ENCODE measurements at places on chromosomes 12 and 14.
A peak's percentile ranks its signal among the peaks of the same experiment; 100 is the strongest.

GRCh38 chr12:117743761-117744160 is 225.0 kb downstream of the KSR2 start:
- DNase-seq, result no peak

GRCh38 chr12:72790273-72790672 is 518.1 kb downstream of the TRHDE start:
- no peak for DNase-seq

- peak; percentile 54 for DNase-seq
Measured at GRCh38 chr12:95322326-95322725, 104.7 kb downstream of the VEZT start.

- DNase-seq, result no peak
Measured at GRCh38 chr12:103399986-103400385, 95.8 kb downstream of the C12orf42 start.

- DNase-seq, result peak; percentile 79
Measured at GRCh38 chr12:5588591-5588990, 156.7 kb downstream of the NTF3 start.

DNA sequence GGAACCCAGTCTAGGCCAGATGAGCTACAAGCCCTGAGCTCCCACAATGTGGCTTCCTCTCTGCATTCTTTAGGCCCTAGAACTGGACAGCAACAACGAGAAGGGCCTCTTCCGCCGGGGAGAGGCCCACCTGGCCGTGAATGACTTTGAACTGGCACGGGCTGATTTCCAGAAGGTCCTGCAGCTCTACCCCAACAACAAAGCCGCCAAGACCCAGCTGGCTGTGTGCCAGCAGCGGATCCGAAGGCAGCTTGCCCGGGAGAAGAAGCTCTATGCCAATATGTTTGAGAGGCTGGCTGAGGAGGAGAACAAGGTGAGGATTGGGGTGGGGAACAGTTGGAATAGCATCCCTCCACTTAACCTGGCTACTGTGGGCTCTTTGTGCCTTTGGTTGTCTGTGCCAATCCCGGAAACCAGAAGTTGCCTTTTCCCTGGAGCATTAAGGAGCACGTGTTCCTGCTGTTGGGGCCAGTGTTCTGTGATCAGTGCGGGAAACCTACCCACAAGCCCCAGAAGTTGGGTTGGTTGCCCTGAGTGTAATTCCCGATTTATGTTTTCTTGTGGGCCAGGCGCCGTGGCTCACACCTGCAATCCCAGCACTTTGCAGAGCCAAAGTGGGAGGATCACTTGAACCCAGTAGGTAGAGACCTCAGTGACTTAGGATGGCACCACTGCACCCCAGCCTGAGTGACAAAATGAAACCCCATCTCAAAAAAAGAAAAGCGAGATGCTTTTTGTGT is 6.4 kb downstream of the FKBP4 start:
- no peak for DNase-seq

- no peak for DNase-seq
Measured at GRCh38 chr12:130706311-130706710, 9.8 kb downstream of the RIMBP2 start.

DNA sequence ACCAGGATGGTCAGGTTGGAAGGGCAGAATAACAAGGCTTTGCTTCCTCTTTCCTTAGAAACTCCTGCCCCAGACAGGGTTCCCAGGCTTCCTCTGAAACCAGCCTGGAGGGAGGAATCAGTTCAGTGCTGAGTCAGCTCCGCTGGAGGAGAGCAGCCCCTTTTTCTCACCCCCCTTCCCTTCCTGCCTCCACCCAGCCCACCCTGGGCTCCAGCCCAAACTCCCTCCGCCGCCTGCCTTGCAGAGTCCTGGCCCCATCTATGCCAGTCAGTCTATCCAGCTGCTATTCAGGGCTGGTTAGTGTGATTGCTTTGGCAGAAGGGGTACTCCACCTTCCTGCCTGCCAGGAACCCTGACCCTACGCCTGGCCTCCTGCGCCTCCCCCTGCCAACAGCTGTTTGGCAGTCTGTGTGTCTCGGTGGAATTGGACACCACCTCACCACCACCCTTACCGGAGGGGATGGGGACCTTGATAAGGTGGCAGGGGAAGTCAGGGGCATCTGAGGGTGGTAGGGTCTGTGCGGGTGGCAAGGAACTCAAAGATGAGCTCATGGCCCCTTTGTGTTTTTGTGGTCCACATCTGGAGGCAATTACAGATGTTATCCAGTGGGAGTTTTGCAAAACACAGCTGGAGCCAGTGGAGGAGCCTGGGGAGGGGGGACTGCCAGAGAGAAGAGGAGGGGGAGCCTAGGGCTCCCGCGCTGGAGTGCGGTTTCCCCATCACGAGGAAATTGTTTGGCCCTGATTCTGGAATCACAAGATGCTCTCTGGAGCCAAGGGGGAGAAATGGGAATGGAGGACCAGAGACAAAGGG is 12.2 kb downstream of the MMP14 start:
- DNase-seq, result peak; percentile 92

DNA sequence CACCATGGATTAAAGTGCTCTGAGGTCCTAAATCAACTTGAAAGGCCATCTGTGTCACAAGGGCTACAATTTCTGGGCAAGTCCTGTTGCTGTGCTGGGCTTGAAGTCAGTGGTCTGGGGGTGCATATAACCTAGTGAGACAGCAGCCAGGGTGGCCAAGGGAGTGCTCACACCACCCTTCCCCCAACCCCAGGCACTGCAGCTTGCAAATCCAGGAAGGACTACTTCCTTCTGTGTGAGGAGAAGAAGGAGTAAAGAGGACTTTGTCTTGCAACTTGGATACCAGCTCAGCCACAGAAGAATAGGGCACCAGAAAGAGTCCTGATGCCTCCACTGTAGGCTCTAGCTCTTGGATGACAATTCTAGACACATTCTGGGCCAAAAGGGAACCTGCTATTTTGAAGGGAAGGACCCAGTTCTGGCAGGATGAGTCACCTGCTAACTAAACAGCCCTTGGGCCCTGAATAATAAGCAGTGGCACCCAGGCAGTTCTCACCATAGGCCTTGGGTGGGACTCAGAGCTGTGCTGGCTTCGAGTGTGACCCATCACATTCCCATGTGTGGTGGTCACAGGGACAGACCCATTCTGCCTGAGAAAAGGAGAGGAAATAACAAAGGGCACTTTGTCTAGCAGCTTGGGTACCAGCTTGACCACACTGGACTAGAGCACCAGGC is 32.6 kb upstream of the DHRS7 start:
- no peak for DNase-seq

- no peak for DNase-seq
Measured at GRCh38 chr14:36619853-36620252, 37.4 kb upstream of the NKX2-8 start.
